Mesenteric fat pad (tissue), 1 donor: ENCODE measurements at places on chromosomes 2 and 18. TPM values are rescaled to one million over a fixed set of nuclear protein-coding genes. Genes with fewer than 3 reads are reported as not detected.

GRCh38 chr2:233982421-233983121, 65.4 kb downstream of the TRPM8 start:
- no peak for DNase-seq

DNA sequence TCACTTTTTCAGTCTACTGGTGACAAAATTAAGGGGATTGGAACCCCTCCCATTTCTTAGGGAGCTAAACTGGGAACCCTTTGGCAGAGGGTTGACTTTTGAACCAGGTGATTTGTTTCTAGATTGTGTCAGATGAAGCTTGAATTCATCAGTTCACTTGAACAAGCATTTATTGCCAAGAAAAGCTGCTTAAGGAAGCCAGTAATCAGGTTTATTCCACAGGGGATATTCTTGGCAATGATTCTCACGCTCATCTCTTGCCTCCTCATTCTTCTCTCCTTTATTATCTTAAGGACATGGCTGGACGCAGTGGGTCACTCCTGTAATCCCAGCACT, 101.0 kb downstream of the ALPK2 start:
- no peak for DNase-seq

DNA sequence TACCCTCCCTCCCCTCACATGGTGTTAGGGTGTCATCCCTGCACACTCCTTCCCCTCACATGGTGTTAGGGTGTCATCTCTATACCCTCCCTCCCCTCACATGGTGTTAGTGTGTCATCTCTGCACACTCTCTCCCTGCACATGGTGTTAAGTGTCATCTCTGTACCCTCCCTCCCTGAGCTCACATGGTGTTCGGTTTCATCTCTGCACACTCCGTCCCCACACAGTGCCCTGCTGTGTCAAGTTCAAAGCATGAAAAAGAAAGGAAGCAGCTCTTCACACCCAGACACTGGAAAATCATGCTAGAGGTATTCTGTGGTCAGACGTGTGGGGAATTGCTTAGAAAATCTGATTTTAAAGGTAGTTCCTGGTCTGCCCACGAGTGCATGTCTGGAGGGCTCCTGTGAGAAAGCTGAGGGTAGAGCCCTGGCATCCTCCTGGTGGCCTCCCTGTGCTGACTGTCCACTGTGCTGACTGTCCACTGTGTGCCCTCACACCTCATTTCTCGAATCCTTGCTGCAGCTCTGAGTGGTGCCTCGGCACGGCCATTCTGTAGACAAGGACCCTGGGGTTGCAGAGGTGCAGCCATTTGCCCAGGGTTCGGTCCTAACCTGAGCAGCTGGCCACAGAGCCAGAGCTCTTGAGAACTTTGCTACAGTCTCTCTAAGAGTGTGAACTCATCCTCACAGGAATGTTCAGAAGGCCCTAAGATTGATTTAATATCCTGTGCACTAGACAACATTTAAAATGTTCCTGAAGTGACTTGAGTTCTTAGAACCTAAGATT, 69.1 kb upstream of the NFATC1 start:
- no peak for DNase-seq

Gene UNC80
- total RNA-seq: not detected

GRCh38 chr18:67735506-67735905, 219.0 kb upstream of the DSEL start:
- no peak for DNase-seq

- DNase-seq: no peak
Observed at GRCh38 chr18:74804677-74805076, 207.0 kb downstream of the ZNF407 start.

DNA sequence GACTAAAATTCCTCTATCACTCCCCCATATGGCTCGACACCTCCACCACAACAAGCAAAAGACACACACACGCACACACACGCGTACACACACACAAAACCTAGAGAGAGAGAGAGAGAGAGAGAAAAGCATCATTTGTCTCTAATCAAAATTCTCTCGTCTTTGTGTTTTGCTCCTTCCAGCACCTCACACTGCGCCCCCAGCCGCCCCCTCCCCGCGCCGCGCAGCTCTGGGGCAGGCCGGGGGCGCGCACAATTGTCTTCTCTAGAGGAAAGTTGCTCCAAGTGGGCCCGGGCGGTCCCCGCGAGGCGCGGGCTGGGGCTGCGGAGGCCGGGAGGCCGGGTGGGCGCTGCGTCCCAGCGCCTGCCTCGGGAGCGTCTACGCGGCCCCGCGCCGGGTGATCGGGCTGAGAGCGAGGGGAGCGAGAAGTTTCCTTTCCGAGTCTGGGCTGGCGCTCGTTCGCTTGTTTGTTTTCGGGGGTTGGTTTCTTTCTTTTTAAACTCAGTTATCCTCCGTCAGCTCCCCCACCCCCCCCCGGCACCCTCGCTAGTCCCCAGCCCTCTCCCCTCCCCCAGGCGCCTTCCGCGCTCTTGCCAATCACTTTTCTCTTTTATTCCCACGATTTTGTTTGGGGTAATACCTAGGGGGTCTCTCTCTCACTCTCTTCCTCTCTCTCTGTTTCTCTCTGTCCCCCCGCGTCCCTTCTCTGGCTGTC, 4.1 kb downstream of the ZEB2 start:
- no peak for DNase-seq

DNA sequence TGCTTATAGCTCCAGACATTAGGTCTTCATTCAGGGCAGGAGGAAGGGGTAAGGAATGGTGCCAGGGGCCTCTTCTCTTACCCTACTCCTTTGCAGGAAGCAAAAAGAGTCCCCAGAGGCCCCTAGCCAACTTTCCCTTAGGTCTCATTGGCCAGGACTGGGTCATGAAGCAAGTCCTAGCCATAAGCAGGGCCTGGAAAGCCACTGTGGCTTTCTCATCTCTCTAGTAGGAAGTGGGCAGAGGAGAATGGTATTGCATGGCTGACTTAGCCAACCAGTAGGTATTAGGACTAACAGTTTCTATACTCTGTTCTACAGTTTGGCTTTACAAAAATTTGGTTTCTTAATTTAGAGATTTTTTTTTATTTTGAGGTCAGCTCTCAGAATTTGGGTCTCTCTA, 4.8 kb downstream of the FAM228A start:
- DNase-seq: no peak

GRCh38 chr2:152054593-152054992, 44.3 kb downstream of the CACNB4 start:
- DNase-seq: no peak

Gene MSGN1
- not detected for total RNA-seq

DNA sequence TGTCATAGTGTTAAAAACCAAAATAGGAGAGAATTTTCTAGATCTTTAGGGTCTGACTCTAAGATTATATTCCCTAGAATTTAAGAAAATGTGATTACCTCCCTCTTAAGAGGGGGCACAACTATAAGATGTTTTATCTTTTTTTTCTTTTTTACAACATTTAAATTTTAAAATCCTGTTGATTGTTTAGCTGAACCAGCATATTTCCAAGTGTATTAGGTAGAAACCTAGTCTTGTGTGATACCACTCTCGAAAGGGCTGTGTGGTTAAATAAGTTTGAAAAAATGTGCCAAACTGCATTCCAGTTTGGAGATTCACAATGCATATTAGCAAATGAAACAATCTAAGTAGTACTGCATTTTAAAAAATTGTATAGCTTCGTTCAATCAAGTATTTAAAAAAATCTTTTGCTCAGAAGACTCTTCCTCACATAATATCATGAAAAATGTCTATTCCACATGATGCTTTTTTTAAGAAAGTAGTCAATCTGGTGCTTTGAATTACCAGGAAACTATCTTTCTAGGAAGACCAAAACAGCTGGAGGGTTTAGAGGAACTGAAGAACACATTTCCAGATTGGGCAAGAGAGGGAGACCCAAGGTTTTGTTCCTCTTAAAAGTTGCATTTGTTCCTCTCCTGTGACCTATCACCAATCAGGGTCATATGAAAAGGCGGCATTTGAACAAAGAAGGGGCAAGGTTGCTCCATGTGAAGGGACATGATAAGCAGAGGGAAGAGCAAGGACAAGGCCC, 98.8 kb downstream of the DPP4 start:
- DNase-seq: no peak

Gene FIGLA
- total RNA-seq: not detected

DNA sequence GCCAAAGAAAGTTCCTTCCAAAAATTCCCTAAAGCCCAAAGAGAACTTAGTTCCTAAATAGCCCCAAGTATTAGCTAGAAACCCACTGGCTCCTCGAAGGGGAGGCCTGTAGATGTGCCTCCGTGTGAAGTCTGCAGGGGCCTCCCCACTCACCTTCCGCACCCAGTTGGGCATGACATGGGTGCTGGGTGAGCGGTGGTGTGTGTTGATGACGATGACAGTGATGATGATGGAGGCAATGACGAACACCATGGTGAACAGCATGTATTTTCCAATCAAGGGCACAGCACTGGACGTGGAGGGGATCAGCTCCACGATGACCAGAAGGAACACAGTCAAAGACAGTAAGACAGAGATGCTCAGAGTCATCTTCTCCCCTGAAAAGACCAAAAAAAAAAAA, 14.5 kb downstream of the CHRNA1 start:
- DNase-seq: no peak

Gene ELMOD3
- total RNA-seq: 47.7 TPM

Gene SDC1
- 2.3 TPM for total RNA-seq

- DNase-seq: no peak
Observed at GRCh38 chr18:21315741-21316197, 73.7 kb downstream of the GREB1L start.

DNA sequence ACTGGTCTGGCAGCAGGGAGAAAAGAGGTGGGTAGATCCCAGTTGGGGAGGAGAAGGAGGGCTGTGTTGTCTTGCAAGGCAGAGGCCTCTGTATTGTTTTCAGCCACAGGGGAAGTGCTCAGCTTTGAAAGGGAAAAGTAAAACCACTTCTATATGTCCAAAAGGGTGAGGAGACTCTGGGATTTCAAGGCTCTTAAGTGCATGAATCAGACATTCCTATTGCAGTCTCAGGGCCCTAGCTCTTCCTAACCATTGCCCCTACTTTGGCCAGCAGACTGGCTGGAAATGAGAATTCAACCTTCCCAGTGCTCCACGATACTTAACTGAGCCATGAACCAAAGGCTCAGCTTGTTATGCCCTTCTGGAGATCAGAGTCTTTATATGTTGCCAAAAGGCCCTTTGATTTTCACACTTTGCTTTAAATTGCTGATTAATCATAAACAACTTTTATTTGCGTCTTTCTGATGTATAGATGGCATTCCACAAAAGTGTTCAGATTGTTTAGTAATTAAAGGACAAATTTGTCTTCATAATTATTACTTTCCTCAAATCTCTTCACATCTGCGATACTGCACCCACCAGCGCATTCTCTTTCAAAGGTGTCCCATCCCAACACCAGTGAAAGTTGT, 313.8 kb upstream of the MMADHC start:
- DNase-seq: no peak

- DNase-seq: no peak
Observed at GRCh38 chr2:10054424-10054823, 11.1 kb downstream of the KLF11 start.

Gene FOXD4L1
- total RNA-seq: not detected

Gene PRKAG3
- total RNA-seq: not detected

Gene TOGARAM2
- 0.39 TPM for total RNA-seq

GRCh38 chr2:157746234-157746950, 117.7 kb upstream of the ACVR1C start:
- no peak for DNase-seq

Gene RDH14
- 24.3 TPM for total RNA-seq

Gene LYPD1
- total RNA-seq: 0.32 TPM

Gene MAP3K19
- total RNA-seq: not detected

GRCh38 chr18:46497129-46497528, 159.9 kb downstream of the LOXHD1 start:
- DNase-seq: no peak

Gene MYCN
- total RNA-seq: 0.29 TPM

DNA sequence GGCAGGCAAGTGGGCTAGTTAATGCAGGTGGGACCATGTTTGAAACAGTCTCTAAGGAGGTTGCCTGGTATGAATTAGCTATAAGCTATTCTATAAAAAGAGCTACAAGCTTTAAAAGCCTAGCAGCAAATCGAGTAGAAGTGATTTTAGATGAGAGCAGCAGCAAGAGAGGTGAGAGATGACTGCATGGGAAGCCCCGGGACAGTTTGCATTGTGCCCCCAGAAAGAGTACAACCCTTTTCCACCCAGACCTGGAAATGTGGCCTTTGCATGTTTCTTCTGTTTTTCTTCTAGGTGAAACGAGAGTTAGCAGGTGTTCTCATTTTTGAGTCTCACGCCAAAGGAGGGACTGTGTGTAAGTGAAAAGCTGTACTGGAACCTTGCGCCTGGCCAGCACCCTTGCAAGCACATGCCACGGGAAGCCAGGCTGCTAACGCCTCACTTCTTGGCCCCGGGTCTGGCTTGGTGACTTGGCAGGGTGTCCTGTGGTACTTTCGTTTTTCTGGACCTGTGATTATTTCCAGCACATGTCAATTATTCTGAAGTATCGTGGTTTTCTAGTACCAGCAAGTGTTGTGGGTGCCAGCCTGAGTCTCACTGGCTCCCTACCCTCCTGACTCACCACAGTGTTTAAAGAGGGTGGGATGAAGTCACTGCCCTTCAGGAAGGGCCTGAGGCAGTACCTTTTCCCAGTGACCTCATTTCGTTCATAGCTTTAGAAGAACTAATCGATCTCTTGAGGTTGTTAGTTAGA, 90.3 kb upstream of the MAP3K20 start:
- no peak for DNase-seq

- no peak for DNase-seq
Observed at GRCh38 chr18:47895565-47896250, 34.8 kb downstream of the SMAD2 start.

Gene LIPG
- total RNA-seq: 2.2 TPM

DNA sequence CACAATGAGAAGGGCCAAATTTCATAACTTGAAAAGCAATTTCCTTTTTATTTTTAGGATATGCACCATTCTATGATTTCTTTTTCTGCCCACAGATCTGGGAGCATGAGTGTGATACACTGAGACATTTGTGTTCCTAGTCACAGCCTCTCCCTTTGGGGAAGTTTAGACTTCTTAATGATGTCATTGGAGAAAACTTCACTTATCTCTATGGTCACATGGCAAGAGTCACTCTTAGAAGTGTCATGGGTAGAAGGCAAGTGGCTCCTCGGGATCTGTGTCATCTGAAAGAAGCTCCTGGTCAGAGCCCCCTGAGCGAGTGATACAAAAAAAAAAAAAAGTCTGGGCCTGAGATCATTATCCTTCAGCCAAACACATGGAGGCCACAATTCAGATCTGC, 62.5 kb upstream of the LGALSL start:
- DNase-seq: no peak

- DNase-seq: no peak
Observed at GRCh38 chr2:26746934-26747333, 17.1 kb upstream of the SLC35F6 start.

- DNase-seq: no peak
Observed at GRCh38 chr18:63903851-63904570, 3.7 kb upstream of the SERPINB10 start.

Gene RSAD2
- 5.2 TPM for total RNA-seq
